Hepatocyte (in vitro differentiated cells): ENCODE measurements at places on chromosomes 1 and 21.

- no peaks in the 10 kb centered on the region for H3K27me3 ChIP-seq
- H3K4me1 ChIP-seq = no peaks in the 10 kb centered on the region
- peak; percentile 67 for DNase-seq
- no peaks in the 10 kb centered on the region for H3K36me3 ChIP-seq
Measured at GRCh38 chr1:183195142-183195574, 9.1 kb downstream of the LAMC2 start.

GRCh38 chr1:10646347-10646861 lies 150.0 kb downstream of the CASZ1 start:
- no peak overlapping the region for H3K27ac ChIP-seq
- no peaks in the 10 kb centered on the region for H3K4me1 ChIP-seq
- DNase-seq = no peak

GRCh38 chr1:59138402-59138801 lies 158.5 kb upstream of the FGGY start:
- H3K4me3 ChIP-seq = no peak overlapping the region
- no peaks in the 10 kb centered on the region for H3K27me3 ChIP-seq
- H3K4me1 ChIP-seq = peaks cover 33% of the 10 kb centered on the region
- DNase-seq = no peak

DNA sequence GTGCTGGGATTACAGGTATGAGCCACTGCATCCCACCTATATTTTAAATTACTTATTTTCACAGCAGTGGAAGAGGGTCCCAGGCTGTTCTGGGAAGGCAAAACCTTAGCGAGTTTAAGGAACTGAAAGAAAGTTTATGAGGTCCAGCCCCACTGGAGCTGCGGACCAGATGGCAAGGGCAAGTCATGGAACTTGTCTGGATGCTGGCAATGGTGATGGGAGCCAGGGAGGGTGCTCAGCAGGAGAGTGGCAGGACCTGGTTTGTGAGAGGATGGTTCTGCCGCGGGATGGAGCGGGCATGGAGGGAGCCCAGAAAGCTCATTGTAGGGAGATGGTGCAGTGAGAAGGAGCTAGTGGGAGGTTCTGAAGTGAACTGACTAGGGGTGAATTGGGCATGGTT lies 50.6 kb upstream of the SLC45A1 start:
- no peaks in the 10 kb centered on the region for H3K36me3 ChIP-seq
- DNase-seq = no peak
- no peak overlapping the region for H3K4me3 ChIP-seq
- no peak overlapping the region for H3K27ac ChIP-seq

GRCh38 chr1:201730611-201731010 lies 98.3 kb upstream of the IPO9 start:
- no peak for DNase-seq
- H3K27ac ChIP-seq = no peak overlapping the region
- H3K36me3 ChIP-seq = no peaks in the 10 kb centered on the region
- H3K27me3 ChIP-seq = no peaks in the 10 kb centered on the region

GRCh38 chr21:38766987-38767722 lies 38.6 kb upstream of the ETS2 start:
- peaks cover 24% of the 10 kb centered on the region for H3K4me1 ChIP-seq
- H3K4me3 ChIP-seq = no peak overlapping the region
- H3K27me3 ChIP-seq = no peaks in the 10 kb centered on the region
- no peaks in the 10 kb centered on the region for H3K36me3 ChIP-seq
- peak overlapping the region; percentile 82 for H3K27ac ChIP-seq

DNA sequence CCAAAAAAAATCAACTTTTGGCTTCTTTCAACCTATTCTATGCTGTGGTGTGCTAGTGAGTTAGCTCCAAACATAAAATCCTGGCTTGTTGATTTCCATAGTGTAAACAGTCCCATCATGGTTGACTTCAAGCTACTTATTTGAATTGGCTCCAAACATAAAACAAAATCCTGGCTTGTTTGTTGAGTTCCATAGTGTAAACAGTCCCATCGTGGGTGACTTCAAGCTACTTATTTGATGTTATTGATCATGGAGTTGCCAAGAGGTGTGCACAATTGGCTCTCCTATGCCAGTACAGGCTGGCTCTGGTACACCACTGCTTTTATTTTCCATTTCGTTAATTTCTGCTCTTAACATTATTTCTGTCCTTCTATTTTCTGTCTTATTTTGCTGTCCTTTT lies 1.8 kb upstream of the COA6 start:
- no peak overlapping the region for H3K4me3 ChIP-seq
- peaks cover 4% of the 10 kb centered on the region for H3K27me3 ChIP-seq
- H3K4me1 ChIP-seq = peaks cover 11% of the 10 kb centered on the region
- no peak overlapping the region for H3K27ac ChIP-seq
- no peak for DNase-seq

DNA sequence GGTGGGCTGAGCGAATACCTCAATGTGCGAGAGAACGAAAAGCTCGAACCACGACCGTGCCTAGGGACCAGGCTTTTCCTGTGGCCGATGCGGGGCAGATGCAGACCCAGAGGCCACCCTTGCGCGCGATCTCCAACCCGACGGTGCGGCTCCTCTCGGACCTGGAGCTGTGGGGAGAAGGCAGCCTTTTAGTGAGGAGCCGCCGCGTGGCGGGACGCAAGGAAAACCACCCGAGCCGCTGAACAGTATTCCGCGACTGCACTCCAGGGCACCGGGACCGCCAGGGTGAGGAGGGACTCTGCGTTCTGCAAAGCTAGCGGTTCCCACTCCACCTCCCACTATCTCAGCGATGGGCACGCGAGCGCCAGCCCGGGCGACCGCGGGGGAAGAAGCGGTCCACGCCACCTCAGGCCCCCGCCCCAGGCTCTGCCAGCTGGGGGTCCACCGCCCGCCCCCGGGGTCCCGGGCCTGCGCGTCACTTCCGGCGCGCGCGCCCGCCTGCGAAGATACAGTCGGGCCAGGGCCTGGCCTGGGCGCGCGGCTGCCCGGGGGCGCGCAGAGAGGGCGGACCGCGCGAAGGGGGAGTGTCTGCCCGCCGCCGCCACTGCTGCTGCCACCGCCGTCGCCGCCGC lies 66.5 kb upstream of the PRKACB start:
- peak overlapping the region; percentile 96 for H3K27ac ChIP-seq
- H3K27me3 ChIP-seq = no peaks in the 10 kb centered on the region
- H3K36me3 ChIP-seq = no peaks in the 10 kb centered on the region
- peak overlapping the region; percentile 90 for H3K4me3 ChIP-seq

GRCh38 chr21:28133116-28133515 lies 859.6 kb downstream of the LTN1 start:
- no peak overlapping the region for H3K4me3 ChIP-seq
- H3K36me3 ChIP-seq = no peaks in the 10 kb centered on the region
- no peak for DNase-seq
- H3K27ac ChIP-seq = no peak overlapping the region
- no peaks in the 10 kb centered on the region for H3K4me1 ChIP-seq

DNA sequence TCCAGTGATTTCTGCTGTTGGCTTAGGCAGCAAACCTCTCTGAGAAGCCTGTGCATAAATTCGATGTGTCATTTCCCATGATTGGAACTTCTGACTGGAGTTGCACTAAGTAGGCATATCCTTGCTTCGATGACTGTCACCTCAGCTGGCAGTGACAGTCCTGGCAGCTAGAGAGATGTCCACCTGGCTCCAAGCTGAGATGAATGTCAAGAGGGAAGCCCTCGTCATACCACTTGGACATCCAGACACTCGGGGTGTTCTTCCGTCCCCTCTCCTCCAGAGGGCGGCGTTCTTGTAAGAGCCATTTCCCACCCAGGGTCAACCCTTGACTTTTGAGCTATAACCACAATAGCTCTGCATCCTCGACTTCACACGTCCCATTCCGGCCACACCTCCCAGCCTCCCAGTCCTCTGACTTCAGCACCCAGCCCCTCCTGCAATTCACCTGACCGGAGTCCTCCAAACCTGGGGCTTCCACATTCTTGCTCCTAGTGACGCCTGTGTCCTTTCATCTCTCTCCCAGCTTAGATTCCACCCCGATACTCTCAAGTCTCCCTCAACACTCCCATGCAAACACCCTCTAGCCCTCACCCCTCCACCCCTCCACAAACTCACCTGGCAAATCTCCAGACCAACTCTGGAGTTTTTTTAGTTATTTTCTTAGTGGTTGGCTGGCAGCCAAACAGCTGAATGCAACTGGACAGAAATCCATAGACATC lies 17.3 kb downstream of the CA6 start:
- no peak overlapping the region for H3K4me3 ChIP-seq
- H3K27ac ChIP-seq = no peak overlapping the region
- H3K36me3 ChIP-seq = no peaks in the 10 kb centered on the region
- H3K4me1 ChIP-seq = no peaks in the 10 kb centered on the region
- DNase-seq = peak; percentile 74

GRCh38 chr1:157437296-157437695 lies 115.0 kb downstream of the FCRL5 start:
- H3K4me3 ChIP-seq = no peak overlapping the region
- no peaks in the 10 kb centered on the region for H3K36me3 ChIP-seq
- H3K4me1 ChIP-seq = peaks cover 25% of the 10 kb centered on the region
- no peaks in the 10 kb centered on the region for H3K27me3 ChIP-seq

DNA sequence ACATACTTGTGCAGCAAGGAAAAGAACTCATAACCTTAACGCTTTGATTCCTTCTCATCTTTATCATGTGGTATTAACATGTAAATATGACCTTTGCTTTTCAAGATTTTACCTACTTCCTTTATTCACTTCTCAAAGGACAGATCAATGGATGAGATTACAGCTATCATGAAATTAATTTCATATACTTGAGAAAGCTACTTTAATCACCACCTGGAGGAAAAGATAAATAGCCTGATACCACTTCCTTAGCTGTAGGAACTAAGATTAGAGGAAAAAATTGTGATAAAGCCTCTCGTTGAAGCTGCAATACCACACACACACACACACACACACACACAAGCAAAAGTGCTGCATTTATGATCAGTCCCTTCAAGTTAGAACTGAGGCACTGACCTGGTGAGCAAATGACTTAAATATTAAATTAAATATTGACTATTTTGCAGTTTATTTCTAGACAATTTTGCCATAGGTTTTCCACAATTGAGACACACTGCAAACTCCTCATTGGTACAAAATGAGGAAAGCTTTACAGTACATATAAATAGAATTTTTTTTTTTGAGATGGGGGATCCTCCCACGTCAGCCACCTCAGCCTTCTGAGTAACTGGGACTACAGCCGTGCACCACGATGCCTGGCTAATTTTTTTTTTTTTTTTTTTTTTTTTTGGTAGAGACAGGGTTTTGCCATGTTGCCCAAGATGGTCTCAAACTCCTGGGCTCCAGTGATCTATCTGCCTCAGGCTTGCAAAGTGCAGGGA lies 27.2 kb upstream of the DMRTB1 start:
- H3K4me3 ChIP-seq = no peak overlapping the region
- DNase-seq = no peak
- H3K4me1 ChIP-seq = no peaks in the 10 kb centered on the region
- no peaks in the 10 kb centered on the region for H3K36me3 ChIP-seq

DNA sequence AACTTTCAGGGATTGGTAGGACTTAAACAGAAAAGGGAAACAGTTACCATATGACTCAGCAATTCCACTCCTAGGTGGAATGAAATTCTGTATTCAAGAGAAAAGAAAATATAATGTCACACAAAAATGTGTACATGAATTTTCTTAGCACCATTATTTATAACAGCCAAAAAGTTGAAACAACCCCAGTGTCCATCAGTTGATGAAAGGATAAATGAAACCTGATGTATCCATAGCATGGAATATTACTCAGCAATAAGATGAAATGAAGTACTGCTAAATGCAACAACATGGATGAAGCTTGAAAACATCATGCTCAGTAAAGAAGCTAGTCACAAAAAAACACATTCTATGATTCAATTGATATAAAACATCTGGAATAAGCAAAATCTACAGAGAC lies 15.5 kb downstream of the EEIG2 start:
- H3K36me3 ChIP-seq = no peaks in the 10 kb centered on the region
- H3K4me3 ChIP-seq = no peak overlapping the region
- H3K27me3 ChIP-seq = no peaks in the 10 kb centered on the region
- H3K27ac ChIP-seq = no peak overlapping the region

DNA sequence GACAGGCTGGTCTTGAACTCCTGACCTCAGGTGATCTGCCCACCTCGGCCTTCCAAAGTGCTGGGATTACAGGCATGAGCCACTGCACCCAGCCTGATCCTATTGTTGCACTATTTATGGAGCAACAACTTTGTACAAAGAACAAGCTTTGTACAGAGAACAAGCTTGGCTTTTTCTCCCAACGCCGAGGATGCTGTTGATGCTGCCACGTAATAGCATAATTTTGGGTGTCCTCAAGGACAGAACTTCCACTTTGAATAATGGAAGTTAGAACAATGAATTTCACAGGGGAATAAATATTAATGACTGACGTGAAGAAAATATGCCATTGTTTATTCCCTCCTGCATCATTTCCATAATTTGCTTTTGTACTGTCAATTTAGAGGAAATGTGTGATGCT lies 12.8 kb upstream of the RBP7 start:
- H3K36me3 ChIP-seq = no peaks in the 10 kb centered on the region
- no peaks in the 10 kb centered on the region for H3K4me1 ChIP-seq
- no peak for DNase-seq
- no peak overlapping the region for H3K4me3 ChIP-seq
- no peaks in the 10 kb centered on the region for H3K27me3 ChIP-seq

DNA sequence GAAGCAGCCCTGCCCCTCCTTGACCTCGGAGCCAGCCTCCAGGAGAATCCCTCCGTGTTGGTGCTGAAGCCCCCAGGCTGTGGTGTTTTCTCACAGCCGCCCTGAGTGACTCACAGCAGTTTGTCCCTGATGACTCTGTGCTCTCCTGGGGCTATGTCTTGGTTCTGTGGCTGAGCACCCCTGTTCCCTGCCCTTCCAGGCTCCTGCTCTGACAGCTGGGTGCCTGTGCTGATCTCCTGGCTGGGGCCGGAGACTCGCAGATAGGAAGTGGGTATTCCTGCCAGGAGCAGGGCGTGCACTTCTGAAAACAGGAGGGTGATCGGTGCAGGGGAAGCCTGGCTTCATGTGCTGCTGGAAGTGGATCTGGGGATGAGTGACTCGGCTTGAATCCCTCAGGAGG lies 34.5 kb downstream of the POFUT2 start:
- H3K4me3 ChIP-seq = no peak overlapping the region
- H3K4me1 ChIP-seq = peaks cover 10% of the 10 kb centered on the region
- no peak for DNase-seq
- H3K27me3 ChIP-seq = no peaks in the 10 kb centered on the region

DNA sequence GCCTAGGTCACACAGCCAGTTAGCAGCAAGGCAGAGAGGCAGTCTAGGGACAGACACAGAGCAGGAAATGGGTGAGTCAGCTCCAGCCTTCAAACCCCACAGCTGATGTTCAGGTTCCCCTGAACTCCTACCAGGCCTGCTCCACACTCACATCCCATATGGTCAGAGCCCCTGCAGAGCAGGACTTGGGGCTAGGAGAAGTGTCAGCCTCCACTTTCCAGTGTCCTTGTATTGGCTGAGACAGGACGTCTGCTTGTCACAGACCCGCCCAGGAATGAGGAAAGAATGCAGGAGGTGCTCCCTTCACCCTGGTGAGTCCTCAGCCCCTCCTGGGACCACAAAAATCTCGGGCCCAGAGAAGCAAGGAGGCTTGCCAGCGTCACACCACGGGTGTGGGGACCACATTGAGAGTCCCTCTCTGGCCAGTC lies 92.5 kb downstream of the LACTBL1 start:
- H3K4me3 ChIP-seq = no peak overlapping the region
- DNase-seq = no peak
- H3K27me3 ChIP-seq = no peaks in the 10 kb centered on the region
- H3K27ac ChIP-seq = no peak overlapping the region
- no peaks in the 10 kb centered on the region for H3K4me1 ChIP-seq

GRCh38 chr1:107820801-107821200 lies 144.2 kb downstream of the VAV3 start:
- no peak for DNase-seq
- no peaks in the 10 kb centered on the region for H3K36me3 ChIP-seq
- no peak overlapping the region for H3K27ac ChIP-seq
- H3K27me3 ChIP-seq = no peaks in the 10 kb centered on the region

GRCh38 chr1:160169553-160170399 lies 18.4 kb downstream of the ATP1A4 start:
- H3K27ac ChIP-seq = no peak overlapping the region
- DNase-seq = no peak
- H3K36me3 ChIP-seq = no peaks in the 10 kb centered on the region
- no peaks in the 10 kb centered on the region for H3K4me1 ChIP-seq
